ENCODE measurements at places on chromosomes 6 and 20. TPM values are rescaled to one million over a fixed set of nuclear protein-coding genes. Genes with fewer than 3 reads are reported as not detected.

The COX4I2 gene
- total RNA-seq, result 17.1 TPM

The CASS4 gene
- total RNA-seq, result 23.9 TPM

The FAM135A gene
- total RNA-seq, result 20.3 TPM

The COL20A1 gene
- total RNA-seq, result not detected

The NOX3 gene
- total RNA-seq, result not detected

Data from lower lobe of right lung (tissue), 2 donors.